ENCODE measurements at places on chromosomes 2 and 18. TPM values are rescaled to one million over a fixed set of nuclear protein-coding genes. Genes with fewer than 3 reads are reported as not detected.

The HOXD9 gene
- polyA plus RNA-seq = 6.0 TPM

The KLHL41 gene
- polyA plus RNA-seq = 942 TPM

The TBR1 gene
- polyA plus RNA-seq = not detected

The RHBDD1 gene
- polyA plus RNA-seq = 19.1 TPM

The PTPRN gene
- polyA plus RNA-seq = not detected

The NOTO gene
- polyA plus RNA-seq = not detected

The NCOA1 gene
- polyA plus RNA-seq = 125 TPM

The KIAA2012 gene
- polyA plus RNA-seq = 0.25 TPM

The SPDYA gene
- 0.36 TPM for polyA plus RNA-seq

The SP3 gene
- 68.8 TPM for polyA plus RNA-seq

The HNMT gene
- polyA plus RNA-seq = 31.7 TPM

- DNase-seq = no peak
These were observed 12.4 kb downstream of the KIF5C start for GRCh38 chr2:148887350-148888002.

DNA sequence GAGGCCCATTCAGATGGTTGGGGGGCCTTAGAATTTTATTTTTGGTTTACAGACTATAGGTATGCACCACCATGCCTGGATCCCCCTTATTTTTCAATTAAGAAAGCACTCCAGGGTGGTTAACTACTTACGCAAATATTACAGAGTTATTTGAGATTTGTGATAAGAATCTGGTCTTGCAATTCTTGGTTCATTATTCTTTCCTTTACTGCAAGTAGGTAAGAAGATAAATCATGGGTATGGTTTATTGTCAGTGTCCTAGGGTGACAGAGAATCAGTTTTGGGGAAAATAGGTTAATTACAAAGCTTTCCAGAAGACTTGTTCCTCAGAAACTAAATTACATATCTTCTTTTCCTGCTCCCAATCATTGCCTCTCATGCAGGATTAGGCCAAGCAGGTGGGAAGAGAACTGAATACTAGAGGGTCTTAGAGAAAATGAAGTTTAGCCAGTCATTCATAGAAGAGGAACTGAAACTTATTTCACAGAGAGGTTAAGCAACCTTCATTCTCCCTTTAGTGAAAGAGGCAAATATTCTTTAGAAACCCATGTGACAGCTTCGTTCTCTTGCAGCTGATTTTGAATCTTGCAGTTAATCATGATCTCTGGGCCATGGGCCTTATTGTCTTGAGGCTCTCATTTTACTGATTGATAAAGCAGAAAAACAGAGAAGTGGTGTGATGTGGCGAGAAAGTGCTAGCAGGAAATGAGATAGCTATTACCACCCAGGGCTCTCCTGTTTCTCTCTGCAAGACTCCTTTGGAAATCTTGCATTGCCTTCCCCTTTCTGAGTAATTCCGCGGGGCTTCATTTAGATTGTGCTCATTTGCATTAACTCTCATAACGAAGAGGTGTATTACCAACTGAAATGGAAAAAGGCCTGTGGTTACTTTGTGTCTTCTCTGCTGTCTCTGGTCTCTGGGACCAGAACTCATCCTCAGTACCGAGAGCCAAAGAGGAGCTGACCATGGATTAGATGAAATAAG, 44.8 kb upstream of the ARHGAP25 start:
- DNase-seq = no peak

- no peak for DNase-seq
These were observed 44.1 kb downstream of the NEDD4L start for GRCh38 chr18:58087928-58088690.

- DNase-seq = no peak
These were observed 79.1 kb upstream of the DLX2 start for GRCh38 chr2:172181840-172182239.

GRCh38 chr18:44143072-44143471, 537.6 kb upstream of the SETBP1 start:
- no peak for DNase-seq

DNA sequence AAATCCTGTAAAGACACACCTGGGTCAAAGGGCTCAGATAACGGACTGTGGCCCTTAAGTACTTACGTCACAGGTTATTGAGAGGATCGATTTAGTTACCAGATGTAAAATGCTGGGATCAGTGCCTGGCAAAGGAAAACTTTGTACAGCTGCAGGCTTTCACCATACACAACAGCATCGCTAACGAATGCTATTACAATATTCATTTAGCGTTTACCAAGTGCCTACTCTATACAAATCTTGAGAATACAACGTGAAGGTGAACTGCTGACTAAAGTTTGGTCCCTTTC, 619 bp upstream of the MSH6 start:
- no peak for DNase-seq

DNA sequence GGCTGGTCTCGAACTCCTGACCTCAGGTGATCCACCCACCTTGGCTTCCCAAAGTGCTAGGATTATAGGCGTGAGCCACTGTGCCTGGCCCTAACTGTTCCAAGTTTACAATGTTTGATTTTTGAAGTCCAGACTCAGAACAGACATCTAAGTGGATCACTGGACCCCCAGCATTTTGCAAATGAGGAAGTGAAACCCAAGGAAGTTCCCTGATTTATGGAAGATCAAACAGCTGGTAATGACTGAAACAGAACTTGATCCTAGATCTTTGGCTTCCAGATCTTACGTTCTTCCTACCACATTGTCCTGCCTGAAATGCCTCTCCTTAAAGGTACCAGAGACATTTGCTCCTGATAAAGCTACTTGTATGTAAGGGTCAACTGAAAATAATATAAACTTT, 58.3 kb upstream of the NCOA1 start:
- DNase-seq = no peak

DNA sequence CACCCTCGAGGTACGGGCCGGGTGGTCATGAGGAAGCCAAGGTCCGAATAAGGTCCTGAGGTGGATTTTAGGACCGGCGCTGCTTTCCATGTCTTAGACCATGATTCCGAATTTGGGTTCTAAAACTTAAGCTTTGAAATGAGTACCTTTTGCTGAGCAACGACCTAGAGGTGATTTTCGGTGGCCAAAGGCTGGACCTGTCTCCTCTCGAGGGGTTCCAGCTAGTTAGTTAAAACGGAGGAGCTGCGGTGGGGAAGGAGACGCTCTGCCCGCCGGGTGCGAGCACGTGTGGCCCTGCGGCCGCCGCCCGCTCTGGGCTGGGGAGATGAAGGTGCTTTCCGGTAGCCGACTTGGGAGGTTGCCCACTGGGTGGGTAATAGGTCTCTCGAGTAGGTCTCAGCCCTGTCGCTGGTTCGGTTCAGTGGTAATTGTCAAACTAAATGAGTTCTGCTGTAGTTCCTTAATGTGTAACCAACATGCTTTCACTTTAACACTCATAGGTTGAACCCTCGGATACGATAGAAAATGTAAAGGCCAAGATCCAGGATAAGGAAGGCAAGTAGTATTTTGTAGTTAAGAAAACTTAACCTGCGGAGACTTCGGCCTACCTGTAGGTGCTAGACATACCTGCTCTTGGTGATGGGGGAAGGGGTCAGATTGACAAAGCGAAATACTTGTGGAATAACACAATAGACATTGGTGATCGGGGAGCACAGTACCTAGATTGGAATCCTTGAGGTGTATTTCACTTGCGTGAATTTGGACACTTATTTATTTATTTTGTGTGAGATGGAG, 572 bp downstream of the RPS27A start:
- no peak for DNase-seq

DNA sequence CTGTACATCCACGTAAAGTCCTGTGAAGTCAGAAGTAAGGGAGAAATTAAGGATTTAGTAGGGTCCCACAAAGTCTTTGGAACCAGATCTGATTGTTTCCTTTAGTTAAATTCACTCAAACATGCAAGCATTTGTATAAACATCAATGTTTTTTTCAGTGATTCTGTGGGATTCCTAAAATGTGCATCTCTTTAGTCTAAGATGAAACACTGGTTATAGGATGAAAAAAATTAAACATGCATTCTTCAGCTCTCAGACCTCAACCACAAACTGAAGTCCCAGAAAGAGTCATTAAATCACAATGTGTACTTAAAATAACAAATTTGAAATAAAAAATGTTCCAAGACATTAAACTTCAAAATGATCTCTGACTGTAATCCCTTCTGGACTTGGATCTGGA, 76.5 kb upstream of the APCDD1 start:
- DNase-seq = no peak

- no peak for DNase-seq
These were observed 118.1 kb downstream of the PRPF40A start for GRCh38 chr2:152598975-152599759.

GRCh38 chr2:213376644-213377043, 92.4 kb downstream of the SPAG16 start:
- DNase-seq = no peak

DNA sequence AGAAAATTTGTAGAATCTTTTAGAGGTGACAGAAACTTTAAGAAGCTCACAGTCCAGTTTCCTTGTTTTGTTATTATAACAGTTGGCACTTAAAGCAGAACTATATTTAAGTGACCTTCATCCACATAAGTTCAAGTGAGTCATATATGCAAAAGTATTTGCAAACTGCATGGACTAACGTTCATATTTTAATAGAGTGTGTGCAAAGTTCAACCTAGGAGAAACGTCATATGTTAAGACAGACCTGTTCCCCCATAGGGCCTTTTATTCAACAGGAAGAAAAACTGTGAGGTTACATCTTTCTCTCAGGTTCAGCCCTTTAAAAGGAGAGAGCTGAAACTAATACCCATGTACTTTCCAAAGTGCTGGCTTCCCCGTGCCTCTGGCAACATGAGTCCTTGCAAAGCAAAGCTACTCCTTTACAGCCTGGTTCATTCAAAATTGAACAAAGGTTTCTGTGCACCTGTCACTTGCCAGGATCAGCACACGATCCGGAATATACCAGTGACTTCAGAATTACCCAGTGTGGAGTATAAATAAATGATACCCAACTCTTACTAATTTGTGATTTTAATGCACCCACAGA, 280.0 kb upstream of the RAB12 start:
- no peak for DNase-seq

DNA sequence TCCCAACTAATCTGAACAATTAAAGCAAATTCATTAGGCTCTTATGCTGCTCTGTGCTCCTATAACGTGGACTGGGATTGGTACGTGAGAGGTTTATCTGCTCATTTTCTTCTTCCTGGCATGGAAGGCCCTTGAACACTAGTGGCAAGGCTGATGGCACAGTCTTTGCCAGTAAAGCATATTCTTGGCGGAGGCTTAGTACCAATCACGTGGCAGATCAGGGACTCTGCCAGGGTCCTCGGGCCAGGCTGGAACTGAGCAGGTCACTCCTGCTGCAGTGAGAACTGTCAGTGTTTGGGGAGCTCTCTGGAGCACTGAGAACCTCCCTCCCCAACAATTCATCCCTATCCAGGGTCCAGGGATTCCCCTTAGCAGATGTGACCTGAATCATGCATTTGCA, 3.7 kb upstream of the ALPK2 start:
- no peak for DNase-seq

DNA sequence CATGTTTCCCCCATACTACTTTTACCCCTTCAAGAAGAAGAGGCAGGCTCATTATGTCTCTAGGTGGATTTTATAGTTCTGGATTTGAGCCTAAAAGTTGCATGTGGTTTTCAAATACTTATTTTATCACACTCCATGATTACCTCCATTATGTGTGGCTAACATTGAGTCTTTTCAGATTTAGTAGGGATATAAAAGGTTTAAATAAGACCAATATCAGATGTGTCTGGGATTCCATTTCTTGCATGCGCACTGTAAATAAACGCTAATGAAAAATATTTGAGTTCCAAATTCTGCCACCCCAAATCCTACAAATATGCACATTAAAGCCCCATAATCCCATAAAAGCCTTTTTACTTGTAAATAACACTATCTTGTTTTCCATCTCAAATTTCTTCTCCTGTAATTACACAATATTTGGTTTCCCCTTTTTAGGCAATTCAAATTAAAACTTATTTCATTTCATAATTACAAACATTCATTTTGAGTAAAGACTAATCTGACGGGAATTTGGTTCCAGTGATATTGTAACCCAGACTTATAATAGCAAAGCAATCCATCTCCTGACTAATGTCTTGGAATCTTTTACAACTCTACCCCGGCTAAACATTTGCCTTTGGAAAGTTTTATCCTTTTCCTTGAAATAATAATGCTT, 600.0 kb downstream of the SLC4A3 start:
- no peak for DNase-seq

- peak; percentile 48 for DNase-seq
These were observed 176.9 kb upstream of the MC4R start for GRCh38 chr18:60549338-60549960.

- no peak for DNase-seq
These were observed 87.9 kb upstream of the FHL2 start for GRCh38 chr2:105486762-105487141.

- no peak for DNase-seq
These were observed 25.8 kb downstream of the KCNJ3 start for GRCh38 chr2:154724194-154724797.

GRCh38 chr2:26982102-26982742, 11.8 kb downstream of the MAPRE3 start:
- no peak for DNase-seq

GRCh38 chr2:96265840-96266679, at the start of the genes CIAO1 and TMEM127:
CIAO1 (plus strand) TSS chr2:96266225; CDS start chr2:96266351, 126 bp downstream.
TMEM127 (minus strand) TSS chr2:96265997; CDS start chr2:96265381, 616 bp downstream.
- peak; percentile 96 for DNase-seq

GRCh38 chr2:86633155-86633651, 9.5 kb upstream of the RNF103 start:
- no peak for DNase-seq

DNA sequence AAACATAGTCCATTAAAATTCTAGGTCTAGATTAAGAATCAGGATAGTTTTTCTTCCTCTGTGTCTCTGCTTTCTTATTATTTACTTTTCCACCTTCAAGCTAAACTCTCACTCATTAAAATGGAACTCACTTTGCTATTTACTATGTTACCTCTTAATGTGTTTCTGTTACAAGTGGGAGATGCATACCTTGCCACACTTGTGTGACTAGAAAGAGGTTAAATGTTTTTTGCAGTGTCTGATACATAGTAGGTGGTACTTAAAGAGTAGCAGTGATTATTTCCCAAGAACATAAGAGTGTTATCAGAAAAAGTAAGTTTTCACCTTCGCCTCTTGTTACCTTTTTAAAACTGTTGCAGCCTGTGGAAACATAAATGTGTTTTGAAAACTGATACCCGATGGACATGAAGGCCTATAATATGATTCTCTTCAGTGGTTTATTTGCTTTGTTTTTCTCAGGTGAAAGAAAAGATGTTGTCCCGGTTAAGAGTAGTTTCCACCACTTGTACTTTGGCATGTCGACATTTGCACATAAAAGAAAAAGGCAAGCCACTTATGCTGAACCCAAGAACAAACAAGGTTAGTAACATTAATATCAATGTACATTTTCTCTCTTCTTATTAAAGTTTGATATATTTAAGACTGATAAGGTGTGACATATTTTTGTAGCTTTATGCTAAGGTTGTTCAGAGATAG, 16.6 kb downstream of the ME2 start:
- DNase-seq = no peak

- no peak for DNase-seq
These were observed 232.2 kb downstream of the MYCN start for GRCh38 chr2:16172324-16173175.

Data from muscle of arm (tissue), 14 donors.